ENCODE measurements at places on chromosomes 13 and 19.

- no peak for DNase-seq
Observed at GRCh38 chr13:79725841-79726240, 244.9 kb downstream of the NDFIP2 start.

DNA sequence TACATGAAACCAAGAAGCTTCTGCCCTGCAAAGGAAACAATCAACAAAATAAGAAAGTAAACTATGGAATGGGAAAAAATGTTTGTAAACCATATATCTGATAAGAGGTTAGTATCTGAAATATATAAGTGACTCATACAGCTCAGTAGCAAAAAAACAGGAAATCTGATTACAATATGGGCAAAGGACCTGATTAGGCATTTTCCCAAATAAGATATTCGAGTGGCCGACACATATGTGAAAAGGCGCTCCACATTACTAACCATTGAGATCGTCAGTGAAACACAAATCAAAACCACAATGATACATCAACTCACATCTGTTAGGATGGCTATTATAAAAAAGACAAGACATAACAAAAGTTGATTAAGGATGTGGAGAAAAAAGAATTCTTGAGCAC is 2818.6 kb upstream of the PCDH20 start:
- no peak for DNase-seq

- no peak for DNase-seq
Observed at GRCh38 chr13:95607366-95607765, 37.1 kb downstream of the DZIP1 start.

DNA sequence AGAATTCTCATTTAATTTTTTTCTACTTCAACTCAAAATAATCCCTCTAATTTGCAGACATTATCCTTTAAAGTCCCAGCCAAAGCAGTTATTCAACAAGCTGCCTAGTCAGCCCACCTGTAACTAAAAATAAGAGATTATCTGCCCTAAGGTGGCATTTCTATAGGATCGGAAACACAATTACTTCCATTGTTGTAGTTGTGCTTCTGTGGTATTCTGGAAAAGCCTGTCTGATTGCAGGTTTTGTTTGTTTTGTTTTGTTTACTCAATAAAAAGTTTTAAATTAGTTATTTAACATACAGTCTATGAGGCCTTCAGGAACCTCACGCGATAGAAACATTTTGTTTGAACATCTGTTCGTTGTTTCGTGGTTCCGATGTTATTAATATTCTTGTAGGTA is 101.0 kb downstream of the ZIC5 start:
- DNase-seq: no peak

- no peak for DNase-seq
Observed at GRCh38 chr19:7109678-7110289, 40.3 kb downstream of the ZNF557 start.

All from CD4-positive, alpha-beta T cell treated with Interleukin-6 at 100 ng/mL for 8 hours (primary cell).